ENCODE measurements at places on chromosomes 4 and X.
A peak's percentile ranks its signal among the peaks of the same experiment; 100 is the strongest.

GRCh38 chr4:114015444-114015899 lies 36.0 kb upstream of the ARSJ start:
- DNase-seq: no peak

- no peak for DNase-seq
These were observed 226.6 kb downstream of the KDR start for GRCh38 chr4:54898656-54899340.

- no peak for DNase-seq
These were observed 372.1 kb downstream of the BMPR1B start for GRCh38 chr4:95129821-95130311.

GRCh38 chrX:74015379-74016019 lies 288.5 kb upstream of the ZCCHC13 start:
- peak; percentile 41 for DNase-seq

DNA sequence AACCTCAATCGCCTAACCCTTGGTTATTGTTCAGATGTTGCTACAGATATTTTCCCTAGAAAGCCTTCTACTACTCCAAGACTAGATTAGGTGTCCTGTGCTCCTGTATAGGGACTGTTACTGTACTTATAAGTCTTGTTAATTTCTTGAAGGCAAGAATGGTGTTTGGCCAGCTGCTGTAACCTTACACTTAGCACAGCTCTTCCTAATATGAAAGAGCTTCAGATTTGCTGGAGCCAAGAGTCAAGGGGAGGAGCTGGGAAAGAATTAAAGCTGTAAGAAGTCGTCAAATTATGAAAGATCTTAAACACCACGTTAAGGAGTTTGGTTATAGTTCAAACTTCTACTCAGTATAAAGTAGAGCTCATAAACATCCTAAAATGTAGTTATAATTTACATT lies 245.9 kb upstream of the TLL1 start:
- DNase-seq: no peak

DNA sequence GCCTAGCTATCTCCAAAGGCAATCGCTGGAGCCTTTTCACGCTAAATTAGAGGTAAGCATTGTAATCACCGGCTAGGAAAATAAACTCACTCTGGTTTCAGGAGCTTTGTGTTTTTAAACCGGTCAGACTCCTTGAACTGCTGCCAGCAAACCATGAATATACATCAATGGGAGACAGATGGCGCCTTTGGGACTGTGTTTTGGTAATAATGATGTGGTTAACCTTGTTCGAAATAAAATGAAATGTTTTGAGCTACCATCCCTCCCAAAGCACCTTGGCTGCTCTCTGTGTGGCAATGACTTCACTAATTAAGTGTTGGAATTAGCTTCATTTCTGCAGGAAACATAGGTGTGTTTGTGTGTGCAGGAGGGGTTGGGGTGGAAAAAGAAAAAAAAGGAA lies 65.3 kb downstream of the CLNK start:
- DNase-seq: no peak

- no peak for DNase-seq
These were observed 120.2 kb downstream of the INPP4B start for GRCh38 chr4:142725886-142726285.

- peak; percentile 62 for DNase-seq
These were observed at the start of gene ELOVL6 for GRCh38 chr4:110198435-110199416. ELOVL6 (minus strand) TSS chr4:110198615; CDS start chr4:110198335, 280 bp downstream.

DNA sequence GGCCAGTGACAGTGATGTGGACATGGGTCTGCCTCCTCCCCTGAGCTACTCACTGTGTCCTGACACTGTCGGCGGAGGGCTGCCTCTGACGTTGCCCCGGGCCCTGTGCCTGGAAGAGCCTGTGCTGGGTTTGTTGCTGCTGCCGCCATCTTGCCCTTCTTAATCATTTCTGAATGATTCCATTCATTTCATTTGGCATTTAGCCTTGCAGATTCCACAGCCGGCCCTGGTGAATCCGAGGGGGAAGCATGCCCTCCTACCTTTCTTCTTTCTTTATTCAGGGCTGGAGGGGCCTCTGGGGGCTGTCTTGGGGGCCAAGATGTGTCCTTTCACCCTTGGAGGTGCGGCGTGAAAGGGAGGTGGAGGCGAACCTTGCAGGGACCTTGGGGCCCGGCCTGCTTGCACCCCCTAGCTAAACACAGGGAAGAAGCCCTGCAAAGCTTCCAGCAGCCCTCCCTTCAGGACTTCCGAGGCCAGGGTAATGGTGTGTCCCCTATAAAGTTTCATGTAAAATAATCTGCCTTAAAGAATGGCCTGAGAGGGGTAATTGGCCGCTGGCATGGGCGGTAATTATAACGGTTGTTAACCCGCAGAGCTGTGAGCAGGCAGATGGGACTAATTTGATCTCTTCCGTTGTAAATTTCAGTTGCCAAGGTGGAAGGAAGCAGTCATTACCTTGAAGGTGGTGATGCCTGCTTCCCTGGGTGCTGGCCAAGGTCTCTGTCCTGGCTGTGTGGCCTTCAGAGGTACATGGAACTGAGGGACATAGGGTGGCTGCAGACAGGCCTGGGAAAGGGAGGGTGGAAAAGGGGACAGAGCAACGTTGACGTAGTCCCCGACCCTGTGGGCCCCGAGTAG lies 92.3 kb downstream of the PSAPL1 start:
- peak; percentile 64 for DNase-seq

- DNase-seq: peak; percentile 66
These were observed 707 bp upstream of the SHROOM4 start for GRCh38 chrX:50814701-50815100.

GRCh38 chr4:62550121-62550520 lies 1350.0 kb downstream of the ADGRL3 start:
- no peak for DNase-seq

DNA sequence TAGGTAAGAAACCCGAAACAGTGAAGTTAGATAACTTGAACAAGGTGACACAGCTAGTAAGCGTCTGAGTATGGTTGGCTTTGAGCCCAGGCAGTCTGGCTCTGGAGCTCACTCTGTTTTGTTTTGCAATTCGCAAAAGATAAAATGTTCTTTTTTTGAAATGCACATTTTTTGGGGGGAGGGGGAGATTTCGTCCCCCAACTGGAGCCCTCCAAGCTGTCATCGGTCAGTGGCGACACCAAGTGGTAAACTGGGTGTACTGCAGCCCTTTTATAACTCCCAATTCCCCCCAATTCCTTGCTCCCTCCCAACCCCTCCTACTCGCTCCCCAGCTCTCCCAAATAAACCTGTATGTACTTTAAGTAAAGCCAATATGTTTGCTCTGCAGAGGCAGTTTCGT lies 2.8 kb upstream of the CLCN5 start:
- no peak for DNase-seq

DNA sequence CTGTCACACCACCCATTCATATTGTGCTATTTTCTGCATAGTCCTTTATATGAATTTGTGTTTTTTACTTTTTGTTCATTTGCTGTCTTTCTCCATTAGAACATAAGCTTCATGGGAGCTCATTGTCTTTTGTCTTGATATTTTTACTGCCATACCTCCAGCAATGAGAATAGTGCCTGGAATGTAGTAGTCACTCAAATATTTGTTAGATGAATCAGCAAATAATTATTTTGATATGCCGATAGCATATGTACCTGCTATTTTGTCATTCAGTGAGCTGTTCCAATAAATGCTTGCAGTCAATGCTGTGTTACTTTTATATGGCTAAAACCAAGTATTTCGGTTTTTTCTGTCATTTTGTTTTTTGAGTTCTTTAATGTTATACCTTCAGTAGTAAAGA lies 43.5 kb upstream of the SLC25A31 start:
- DNase-seq: no peak

DNA sequence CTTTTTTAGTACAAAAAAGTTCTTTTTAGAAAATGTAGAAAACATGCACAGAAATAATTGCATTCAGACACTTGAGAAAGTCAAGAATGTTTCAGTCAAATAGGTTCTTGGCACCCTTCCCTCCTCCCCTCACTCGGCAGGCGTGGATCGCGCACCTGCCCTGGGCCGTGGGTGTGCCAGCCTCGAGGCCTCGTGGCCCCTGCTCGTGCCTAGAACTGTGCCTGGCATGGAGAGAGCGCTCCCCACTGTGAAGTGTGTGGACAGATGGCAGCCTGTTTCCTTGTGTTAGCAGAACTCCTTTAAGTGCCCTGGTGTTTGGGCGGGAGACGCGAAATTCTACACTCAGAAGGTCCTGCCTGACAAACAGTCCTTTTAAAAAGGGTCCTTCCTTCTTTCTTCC lies 14.7 kb downstream of the RGS12 start:
- no peak for DNase-seq

DNA sequence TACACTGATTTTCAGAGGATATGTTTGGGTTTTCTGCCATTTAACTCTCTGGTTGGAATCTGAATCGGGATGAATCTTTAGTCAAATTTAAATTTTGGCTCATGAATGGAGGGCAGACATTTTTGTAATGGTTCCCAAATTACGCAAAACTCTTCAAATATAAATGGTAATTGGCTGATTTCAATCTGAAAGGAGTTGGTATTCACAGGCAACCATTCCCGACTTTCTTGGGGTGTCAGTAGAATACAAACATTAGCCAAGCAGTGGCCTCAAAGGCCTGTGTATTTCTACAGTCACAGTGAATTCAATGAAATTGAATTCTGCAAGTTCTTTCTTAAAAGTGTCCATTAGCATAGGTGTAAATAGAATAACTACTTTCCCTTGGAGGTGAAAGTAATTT lies 668.8 kb upstream of the PRKX start:
- DNase-seq: no peak

DNA sequence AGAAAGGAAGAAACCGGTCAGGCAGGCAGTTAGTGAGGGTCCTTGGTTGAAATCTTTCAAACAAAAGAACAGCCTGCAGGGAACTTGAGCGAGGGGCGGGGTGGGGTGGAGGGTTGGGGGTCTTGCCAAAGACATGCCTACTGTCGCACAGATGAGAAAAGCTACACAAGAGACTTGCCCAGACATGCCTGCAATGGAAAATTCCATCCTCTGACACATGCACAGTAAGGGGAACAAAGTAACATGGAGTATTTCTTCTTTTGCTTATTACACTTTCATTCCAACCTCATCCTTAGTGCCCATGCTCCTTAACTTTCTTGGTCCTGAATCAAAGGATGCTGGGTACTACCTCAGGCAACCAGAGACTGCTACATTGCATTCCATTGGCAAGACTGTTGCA lies 1491.2 kb downstream of the STIM2 start:
- no peak for DNase-seq

GRCh38 chr4:129113434-129113833 lies 17.5 kb downstream of the C4orf33 start:
- DNase-seq: no peak

DNA sequence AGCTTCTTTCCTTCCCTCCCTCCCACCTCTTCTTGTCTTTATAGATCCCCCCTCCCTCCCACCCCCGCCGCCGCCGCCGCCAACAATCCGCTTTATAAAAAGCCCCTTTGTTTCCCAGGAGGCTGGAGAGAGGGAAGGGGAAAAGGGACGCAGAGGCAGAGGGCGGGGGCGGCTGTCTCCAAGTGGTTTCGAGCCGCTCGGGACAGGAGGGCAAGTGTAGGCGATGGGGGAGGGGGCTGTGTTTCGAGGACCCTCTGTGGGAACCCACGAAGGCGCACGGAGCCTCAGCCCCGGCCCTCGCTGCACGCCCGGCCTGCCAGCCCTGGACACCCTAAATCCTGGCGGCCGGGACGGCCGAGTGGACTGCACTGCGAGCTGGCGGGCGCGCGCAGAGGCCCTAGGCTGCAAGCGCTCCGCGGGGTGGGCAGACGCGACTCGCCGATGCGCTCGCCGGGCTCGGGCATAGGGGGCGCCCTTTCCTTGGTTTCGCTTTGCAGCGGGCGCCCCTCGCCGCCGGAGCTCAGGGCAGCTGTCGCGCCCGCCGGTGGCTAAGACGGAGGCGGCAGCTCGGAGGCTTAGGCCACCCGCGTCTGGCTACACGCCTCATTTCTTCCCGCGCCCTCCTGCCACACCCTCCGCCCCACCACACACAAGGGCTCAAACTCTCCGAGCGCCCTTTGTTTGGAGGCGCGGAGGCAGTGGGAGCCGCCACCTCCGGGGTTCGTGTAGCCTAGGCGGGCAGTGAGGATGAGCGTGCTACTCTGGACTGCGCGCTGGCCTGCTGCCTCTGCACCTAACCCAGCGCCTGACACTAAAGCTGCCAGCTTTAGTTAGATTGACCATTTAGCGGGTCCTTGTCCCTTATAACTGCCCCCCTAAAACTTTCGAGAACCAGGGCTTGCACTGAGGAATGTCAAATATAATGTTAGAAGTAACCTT lies 2.2 kb downstream of the MAMLD1 start:
- peak; percentile 81 for DNase-seq

GRCh38 chrX:155094468-155095061 lies 23.3 kb downstream of the BRCC3 start:
- no peak for DNase-seq

Measured in head of caudate nucleus (tissue), 42 donors.